ENCODE measurements at places on chromosomes 7 and 10.

DNA sequence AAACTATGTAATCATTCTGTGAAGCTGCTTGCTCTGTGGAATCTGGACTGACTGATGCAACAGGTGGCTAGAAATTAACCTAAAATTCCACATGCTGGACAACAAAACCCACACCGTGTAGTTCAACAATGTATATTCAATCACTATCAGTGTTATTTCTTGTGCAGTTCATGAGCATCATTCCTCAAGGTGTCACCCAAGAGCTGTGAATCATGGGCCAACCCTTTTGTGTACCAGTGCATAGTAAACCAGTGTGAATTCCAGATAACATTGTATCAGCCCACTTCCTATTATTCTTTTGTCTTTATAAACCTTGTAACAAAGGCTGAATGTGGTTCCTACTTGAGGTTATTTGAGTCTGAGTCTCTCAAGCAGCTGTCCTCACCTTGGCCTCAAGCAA is 905.2 kb upstream of the ZNF722 start:
- DNase-seq, result peak; percentile 43

DNA sequence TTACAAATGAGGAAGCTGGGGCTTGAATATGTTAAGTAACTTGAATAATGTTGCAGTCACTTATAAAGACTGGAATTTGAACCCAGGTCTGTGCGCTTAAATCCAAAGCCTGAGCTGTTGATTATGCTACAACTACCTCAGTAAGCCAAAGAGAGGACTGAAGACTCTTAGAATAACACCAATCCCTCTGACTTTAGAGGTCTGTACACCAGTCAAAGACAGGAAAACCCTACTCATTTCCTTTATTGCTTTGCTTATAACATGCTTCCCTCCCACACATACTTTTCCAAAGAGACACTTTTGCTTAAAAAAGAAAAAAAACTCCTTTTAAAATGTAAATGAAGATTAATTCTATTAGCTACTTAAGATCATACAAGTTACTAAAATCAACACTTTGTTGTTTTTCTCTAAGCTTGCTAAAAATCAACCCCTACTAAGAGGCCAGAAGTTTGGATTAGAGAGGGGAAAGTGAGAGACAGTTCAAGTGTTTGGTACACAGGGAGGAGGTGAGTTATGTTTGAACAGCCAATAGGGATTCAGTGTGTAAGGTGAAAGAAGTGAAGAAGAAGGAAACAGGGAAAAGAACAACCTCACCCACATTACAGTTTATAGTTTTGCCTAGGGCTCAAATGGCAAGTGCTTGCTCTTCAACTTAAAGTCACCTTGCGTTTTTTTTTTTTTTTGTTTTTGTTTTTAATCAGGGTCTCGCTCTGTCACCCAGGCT is 74.8 kb downstream of the MDH2 start:
- peak; percentile 45 for DNase-seq

GRCh38 chr10:112279433-112279832 is 3.8 kb upstream of the TECTB start:
- no peak for DNase-seq

DNA sequence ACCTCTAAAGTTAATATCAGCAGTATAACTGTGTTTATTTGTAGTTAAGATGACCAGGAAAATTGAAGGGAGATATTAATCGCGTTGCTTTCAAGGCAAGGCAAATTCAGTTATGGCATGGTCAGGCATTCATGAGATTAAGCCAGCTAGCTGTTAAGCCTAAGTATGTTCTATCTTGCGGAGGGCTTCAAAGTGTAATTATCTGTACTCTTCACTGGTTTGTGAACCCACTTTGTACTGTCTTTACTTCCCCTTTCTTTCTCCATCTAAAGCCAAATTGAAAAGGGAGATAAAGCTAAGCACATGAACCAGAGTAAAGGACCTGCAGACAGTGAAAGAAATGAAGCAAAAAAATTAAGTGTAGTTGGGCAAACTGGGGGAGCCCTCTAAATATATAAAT is 483.1 kb upstream of the NRP1 start:
- DNase-seq, result no peak

DNA sequence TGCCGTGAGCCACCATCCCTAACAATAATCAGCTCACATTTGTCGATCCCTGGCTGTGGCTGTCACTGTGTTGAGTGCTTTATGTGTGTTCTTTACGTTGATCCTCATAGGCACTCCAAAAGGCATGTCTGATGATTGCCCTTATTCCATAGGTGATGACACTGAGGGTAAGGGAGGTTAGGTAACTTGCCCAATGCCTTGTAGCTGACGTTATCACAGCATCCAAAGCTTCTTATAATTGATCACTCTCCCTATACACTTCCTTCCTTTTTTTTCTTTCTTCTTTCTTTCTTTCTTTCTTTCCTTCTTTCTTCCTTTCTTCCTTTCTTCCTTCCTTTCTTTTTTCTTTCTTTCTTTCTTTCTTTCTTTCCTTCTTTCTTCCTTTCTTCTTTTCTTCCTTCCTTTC is 41.9 kb upstream of the SMARCD3 start:
- peak; percentile 29 for DNase-seq

DNA sequence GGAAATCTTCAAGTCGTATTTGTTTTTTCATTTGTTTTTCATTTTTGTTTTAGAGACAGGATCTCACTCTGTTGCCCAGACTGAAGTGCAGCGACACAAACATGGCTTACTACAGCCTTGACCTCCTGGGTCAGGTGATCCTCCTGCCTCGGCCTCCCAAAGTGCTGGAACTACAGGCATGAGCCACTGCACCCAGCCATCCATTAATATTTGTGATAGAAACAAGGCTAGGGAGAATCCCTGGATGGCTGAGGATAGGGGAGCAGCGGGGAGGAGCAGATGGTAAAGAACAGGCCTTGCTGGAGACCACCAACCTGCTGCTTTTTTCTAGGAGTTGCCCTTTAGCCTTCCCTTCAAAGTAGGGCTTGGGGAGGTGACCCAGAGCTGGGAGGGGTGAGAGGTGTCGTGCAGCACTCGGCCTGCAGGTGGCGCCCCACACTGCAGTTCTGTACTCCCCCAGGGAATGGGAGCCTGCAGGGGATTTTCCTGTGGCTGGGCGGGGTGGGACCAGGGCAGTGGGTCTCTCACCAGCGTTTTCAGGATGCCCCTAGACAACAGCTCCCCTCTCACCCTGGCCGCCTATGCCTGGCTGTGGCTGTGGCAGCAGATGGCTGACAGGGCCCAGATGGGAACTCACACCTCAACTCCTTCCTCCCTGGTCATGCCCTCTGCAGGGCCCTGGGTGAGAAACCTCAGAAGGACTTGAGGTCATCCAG is 12.6 kb upstream of the CDH23 start:
- DNase-seq, result peak; percentile 79

DNA sequence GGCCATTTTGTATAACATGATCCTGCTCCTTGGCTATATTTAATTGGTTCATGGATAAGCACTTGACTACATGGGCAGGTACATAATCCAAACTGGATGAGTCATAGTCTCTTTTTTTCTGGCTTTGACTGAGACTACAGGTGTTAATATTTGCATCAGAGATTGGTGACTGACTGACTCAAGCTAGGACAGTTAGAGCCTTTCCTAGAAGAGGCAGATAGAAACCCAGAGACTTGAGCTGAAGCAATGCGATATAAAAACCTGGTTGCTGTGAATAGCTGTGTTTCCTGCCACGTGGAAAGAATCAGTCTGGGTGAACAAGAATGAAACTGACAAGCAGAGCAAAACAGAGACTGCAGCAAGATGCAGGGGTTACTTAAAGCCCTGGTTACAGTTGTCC is 81.0 kb downstream of the SAMD9 start:
- DNase-seq, result no peak

GRCh38 chr10:113486531-113486930 is 66.3 kb upstream of the HABP2 start:
- no peak for DNase-seq

DNA sequence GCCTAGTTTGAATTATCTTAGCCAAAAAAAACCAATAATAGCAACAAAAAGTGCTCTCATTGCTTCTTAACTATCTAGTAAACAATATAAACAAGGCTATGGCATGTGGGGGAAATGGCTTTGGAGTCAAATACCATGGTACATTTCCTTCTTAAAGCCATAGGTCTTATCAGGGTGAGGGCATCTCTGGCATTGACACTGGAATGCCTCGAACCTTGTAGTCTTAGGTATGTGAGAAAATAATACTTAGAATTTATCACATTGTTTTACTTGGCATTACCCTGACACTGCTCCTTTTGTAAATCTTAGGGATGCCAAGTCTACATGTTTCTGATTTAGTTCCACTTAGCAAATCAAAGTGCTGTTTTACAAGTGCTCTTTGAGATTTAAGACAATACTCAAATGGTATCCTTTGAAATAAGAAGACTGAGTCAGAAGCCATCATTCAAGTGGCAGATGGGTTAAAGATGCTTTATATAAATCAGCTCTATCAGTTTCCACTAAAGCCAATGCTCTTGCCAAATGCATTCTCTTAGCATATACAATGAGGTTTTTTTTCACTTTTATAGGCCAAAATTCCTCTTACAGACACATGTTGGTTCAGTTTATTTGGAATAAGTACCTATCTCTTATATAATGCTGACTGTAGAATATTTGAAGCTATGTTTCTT is 155.2 kb downstream of the HPSE2 start:
- no peak for DNase-seq

DNA sequence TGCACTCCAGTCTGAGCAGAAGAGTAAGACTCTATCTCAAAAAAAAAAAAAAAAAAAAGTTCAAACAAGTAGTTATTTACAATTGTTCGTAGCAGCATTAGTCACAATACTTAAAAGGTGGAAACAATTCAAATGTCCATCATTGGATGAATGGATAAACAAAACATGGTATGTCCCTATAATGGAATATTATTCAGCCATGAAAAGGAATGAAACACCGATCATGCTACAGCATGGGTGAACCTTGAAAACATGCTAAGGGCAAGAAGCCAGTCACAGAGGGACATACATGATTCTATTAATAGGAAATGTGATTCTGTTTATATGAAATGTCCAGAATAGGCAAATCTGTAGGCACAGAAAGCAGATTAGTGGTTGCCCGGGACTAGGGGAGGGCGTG is 15.9 kb downstream of the DOCK1 start:
- no peak for DNase-seq

- peak; percentile 53 for DNase-seq
Measured at GRCh38 chr10:44981172-44982113, 2.8 kb upstream of the DEPP1 start.

GRCh38 chr7:159195946-159196345 is 51.3 kb upstream of the VIPR2 start:
- DNase-seq, result peak; percentile 36

GRCh38 chr7:20653636-20654035 is 38.2 kb downstream of the ABCB5 start:
- no peak for DNase-seq

DNA sequence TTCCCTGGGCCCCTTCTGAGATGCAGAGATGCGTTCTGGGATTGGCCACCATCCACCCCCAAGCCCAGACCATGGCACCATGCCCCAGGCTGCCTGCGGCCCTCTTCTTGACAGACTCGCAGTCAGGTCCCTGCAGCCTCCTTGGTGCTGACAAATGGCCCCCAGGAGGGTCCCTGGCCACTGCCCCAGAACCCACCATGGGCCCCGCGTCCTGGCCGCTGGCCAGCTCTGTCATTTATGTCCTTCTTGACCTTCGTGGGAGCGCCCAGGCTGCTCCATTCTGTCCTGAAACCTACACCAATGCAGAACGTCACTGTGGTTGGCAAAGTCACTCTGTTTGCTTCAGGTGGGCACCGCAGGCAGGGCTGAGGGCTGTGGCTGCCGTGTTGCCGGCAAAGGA is 39.5 kb upstream of the SLC29A4 start:
- no peak for DNase-seq

DNA sequence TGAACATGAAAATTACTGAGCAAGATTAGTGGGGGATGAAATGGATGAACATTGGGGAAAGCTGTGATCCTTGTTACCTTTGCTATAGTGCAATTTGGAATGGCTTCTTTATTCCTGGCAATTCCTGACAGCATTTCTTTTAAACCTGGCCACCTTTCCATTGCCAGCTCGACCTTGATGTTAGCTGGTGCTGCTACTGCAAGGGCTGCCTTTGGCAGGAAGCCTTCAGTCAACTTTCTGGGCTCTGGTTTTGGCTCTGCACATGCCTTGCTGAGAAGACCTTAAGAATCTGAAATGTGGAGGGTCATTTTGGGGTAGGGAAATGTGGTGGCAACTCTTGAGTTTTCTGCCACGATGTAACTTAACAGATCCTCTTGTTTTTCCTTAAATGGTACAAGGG is 64.7 kb downstream of the KAT6B start:
- DNase-seq, result no peak

DNA sequence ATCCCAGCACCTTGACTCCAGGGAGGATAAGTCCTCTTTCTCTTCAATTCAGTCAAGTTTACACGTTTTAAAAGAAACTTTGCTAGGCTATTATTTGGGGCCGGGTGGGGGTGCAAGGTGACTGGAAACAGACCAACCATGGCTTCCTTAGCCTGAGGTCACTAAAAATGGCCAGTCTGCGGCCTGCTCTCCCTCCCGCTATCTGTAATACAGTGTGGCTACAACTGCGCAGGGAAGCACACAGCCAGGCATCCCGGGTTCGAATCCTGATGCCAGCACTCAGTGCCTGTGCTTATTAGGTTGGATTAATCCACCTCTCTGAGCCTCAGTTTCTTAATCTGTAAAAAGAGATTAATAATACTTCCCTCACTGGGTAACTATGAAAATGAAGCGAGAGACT is 19.5 kb downstream of the ATP6V1F start:
- no peak for DNase-seq

DNA sequence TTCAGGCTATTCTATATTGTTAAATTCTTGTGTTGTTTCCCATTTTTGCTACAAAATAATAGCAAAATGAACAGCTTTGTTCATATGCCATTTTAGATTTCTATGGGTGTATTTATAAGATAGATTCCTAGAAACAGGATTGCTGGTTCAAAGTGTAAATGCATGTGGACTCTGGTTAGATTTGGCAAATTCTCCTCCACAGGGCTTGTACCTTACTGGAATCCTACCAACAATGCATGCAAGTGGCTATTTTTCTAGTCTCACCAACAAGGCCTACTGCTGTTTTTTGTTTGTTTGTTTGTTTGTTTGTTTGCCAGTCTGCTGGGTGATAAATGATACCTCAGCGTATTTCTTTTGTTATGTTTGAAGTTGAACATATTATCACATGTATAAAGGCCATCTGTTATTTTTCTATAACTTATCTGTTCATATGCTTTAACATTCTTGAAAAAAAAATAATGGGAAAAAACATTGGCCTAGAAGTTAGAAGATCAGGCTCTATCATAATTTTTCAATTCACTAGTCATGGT is 87.1 kb upstream of the AHR start:
- DNase-seq, result no peak

GRCh38 chr10:51915031-51915542 is 215.7 kb upstream of the CSTF2T start:
- DNase-seq, result no peak

DNA sequence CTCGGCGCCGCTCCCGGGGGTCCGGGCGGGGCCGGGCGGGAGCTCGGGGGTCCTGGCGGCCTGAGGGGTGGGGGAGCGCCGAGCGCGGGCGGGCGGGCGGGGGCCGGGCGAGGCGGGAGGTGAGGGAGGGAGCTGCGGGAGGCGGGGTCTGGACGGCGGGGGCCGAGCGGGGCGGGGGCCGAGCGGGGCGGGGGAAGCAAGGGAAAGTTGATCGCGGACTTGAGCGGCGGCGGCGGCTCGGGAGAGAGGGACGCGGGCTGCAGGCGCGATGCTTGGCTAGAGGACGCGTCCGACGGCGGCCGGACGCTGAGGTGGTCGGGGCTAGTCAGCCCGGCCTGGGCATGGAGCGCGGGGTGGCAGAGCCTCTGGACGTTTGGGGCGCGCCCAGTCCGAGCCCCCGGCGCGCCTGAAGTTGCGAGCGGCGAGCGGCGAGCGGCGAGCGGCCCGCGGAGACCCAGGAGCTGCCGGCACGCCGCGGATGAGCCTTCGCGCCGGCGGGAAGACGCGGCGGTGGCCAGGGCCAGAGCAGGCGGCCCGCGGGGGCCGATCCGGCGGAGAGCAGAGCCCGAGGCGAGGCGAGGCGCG is at the start of gene CDH23:
CDH23 (plus strand) TSS at position 210 of the 585 bp plus-strand sequence. CDS start 42,912 bp downstream, outside the sequence.
- DNase-seq, result no peak
